ENCODE measurements at places on chromosomes 11 and 22.

GRCh38 chr11:66322732-66323427 is 6.0 kb upstream of the CD248 start:
- no peak for DNase-seq

DNA sequence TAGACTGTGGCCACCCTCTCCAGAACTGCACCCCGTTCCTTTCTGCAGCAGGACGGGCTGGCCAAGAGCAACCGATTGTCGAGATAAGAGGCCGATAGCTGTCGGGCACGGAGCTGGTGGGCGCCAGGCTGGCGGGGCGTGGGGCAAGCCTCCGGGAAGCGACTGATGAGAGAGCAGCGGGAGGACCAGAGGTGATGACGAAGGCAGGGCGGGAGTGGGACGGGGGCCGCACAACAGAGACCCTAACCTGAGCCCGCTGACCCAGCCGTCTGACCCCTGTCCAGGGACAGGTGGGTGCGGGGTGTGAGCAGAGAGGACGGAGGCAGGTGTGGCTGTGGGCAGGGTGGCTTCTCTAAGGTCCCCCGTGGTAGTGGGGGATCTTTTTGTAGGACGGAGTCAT is 7.3 kb upstream of the BRSK2 start:
- peak; percentile 24 for DNase-seq

- DNase-seq: no peak
Measured at GRCh38 chr11:696955-697491, 1.4 kb downstream of the TMEM80 start.

DNA sequence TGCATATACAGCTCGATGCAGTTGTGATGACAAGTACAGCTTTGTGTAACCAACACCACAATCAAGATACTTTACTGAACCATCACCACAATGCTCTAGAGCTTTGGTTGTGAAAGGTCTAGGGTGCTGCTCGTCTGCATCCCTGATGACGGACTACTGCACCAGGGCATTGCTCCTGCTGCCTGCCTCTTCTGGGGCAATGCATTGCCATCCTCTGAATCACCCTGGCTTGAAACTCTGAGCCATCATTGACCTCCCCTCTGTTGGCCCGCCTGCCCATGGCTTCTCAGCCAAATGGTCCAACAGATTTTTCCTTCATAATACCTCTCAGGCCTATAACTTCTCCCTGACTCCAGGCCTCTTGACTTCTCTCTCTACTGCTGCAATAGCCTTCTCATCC is 77.4 kb upstream of the CSNK2A3 start:
- DNase-seq: no peak

DNA sequence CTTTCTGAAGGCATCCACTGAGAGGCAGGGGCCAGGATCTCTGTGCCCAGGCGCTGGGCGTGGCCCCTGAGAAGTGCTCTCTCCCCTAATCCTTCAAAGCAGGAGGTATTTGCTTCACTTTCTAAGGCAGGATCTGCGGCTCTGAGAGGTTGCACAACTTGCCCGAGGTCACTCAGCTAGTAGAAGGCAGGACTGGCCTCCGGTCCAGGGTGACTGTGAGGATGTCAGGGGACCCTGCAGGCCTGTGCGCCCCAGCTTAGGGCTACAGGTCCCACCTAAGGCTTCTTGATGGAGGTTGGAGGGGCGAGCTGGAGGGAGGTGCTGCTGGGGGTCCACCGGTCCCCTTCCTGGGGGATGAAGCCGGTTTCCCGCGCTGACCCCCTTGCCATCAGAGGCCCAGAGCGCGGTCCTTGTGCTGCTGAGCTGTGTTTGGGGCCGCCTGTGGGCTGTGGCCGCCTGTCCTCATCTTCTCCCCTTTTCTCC is 979 bp downstream of the SMIM38 start:
- no peak for DNase-seq
